ENCODE measurements at places on chromosomes 7 and 10.

GRCh38 chr7:83782628-83783027 is 133.7 kb upstream of the SEMA3E start:
- DNase-seq: no peak

DNA sequence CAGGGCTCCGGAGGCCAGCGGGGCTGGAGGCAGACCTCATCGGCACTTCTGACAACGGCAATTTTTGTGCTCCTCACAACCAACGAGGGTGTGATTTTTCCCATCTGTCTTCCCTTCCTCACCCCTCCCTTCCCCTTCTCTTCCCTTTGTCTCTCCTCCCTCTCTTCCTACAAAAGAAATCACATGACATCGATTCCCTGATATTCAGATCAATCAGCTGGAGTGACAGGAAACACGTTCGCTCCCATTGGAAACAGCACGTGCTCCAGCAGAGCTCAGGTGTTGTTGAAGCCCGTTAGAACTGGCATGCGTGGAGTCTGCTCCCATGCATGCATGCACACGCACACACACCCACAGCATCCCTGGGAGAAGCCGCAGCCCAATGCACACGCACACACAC is 222.4 kb downstream of the PTPRN2 start:
- no peak for DNase-seq

- no peak for DNase-seq
Measured at GRCh38 chr7:42673951-42674350, 237.9 kb downstream of the C7orf25 start.

DNA sequence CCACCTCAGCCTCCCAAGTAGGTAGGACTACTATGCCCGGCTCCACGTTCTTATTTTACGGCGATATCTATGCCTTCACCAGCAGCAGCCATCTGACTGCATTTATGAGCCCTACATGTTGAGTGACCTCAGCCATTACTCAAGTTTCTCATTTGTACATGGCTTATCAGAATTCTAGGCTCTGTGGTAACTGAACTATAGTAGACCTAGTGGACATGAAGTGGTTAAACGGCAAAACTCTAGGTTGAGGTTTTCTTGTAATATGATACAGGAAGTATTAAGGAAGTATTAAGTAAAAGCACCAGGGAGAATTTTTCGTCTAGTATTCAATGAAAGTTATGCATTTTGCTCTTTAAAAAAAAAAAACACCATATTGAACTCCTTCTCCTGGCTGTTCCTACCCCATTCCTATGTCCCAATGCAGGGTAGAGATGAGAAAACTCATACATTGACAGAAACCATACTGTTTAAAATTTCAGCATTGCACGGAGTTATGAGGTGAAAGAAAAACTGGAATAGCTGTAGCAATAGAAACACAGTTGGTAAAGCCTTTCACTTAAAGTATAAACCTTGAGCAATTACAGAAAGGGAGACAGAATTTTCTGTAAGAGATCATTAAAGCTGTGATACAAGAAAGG is 39.8 kb upstream of the EPC1 start:
- DNase-seq: no peak

DNA sequence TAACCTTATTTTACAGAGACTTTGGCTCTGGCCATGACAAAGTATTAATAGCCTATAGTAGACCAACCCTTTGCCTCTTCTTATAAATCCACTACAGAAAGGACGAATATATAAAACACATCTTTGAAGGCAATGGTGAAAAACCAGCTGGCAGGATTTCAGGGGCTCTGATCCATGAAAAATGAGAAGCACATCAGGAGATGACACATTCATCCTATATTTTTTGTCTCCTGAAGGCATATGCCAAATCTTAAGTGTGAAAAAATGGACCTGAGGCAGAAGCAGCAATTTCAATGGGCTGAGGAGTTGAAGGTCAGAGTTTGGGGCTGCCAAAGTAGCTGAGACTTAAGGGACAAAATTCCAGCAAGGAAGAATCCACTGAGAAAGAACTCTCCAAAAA is 14.4 kb downstream of the RNF216 start:
- no peak for DNase-seq

GRCh38 chr10:27911539-27911938 is 87.3 kb downstream of the ODAD2 start:
- DNase-seq: no peak

GRCh38 chr10:97280783-97281182 is 11.7 kb downstream of the ARHGAP19 start:
- DNase-seq: no peak
